Mammary microvascular endothelial cell (primary cell): ENCODE measurements at places on chromosomes 12 and 14. TPM values are rescaled to one million over a fixed set of nuclear protein-coding genes. Genes with fewer than 3 reads are reported as not detected.

The ANKRD13A gene
- total RNA-seq, result 36.5 and 70.6 TPM in 2 replicates

The SERPINA3 gene
- not detected in 2 replicates for total RNA-seq

The TEX22 gene
- total RNA-seq, result not detected in 2 replicates

The TEX52 gene
- not detected in 2 replicates for total RNA-seq

The NEDD1 gene
- 26.6 and 30.1 TPM in 2 replicates for total RNA-seq

The TMEM132C gene
- total RNA-seq, result not detected in 2 replicates
